Tibial nerve (tissue), 4 donors: ENCODE measurements at places on chromosomes 16 and 17. TPM values are rescaled to one million over a fixed set of nuclear protein-coding genes. Genes with fewer than 3 reads are reported as not detected.

GRCh38 chr16:70588565-70588964 is 57.8 kb upstream of the IL34 start:
- no peak for DNase-seq
- peaks cover 20% of the 10 kb centered on the region for H3K36me3 ChIP-seq
- H3K27me3 ChIP-seq, result no peaks in the 10 kb centered on the region
- no peak overlapping the region for H3K4me3 ChIP-seq

ABCA8 gene
- total RNA-seq, result 235 TPM

DNA sequence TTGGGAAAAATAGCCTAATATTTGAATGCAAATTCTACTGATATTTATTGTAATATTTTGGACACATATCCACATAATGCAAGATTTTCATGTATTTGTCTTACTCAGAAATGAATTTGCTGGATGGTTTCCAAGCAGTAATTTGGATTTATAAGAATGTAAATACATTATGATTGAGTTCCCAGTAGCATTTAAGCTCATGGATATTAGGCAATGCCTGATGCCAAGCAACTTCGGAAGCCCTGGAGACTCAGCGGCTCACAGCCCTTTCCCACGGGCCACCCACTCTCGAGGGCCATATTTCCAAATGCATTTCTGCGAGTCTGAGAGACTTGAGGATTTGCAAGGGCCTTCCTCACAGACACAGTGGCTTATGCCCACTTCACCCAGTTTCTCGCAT is 62.1 kb upstream of the MYOCD start:
- no peak overlapping the region for H3K4me3 ChIP-seq
- no peak overlapping the region for H3K27ac ChIP-seq
- H3K36me3 ChIP-seq, result no peaks in the 10 kb centered on the region
- DNase-seq, result no peak
- H3K27me3 ChIP-seq, result no peaks in the 10 kb centered on the region

SRR gene
- 13.8 TPM for total RNA-seq

DNA sequence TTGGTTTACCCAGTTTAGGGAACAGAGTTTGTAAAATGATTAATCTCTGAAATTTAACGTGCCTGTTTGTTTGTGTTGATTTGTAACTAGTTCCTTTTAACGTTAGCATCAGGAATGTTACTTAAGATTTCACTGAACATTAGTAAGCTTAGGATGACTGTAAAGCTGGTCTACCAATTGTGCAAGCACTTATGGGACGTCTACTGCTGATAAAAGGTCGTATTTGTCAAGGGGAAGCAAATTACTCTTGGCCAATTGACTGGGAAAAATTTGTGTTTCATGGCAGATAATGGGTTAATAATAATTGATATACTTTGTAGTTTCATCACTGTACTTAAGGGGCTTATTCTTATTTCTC is 11.8 kb downstream of the METTL9 start:
- DNase-seq, result no peak
- H3K4me3 ChIP-seq, result no peak overlapping the region
- peaks cover 69% of the 10 kb centered on the region for H3K4me1 ChIP-seq
- no peak overlapping the region for H3K27ac ChIP-seq
- no peaks in the 10 kb centered on the region for H3K27me3 ChIP-seq
- no peaks in the 10 kb centered on the region for H3K36me3 ChIP-seq

DNA sequence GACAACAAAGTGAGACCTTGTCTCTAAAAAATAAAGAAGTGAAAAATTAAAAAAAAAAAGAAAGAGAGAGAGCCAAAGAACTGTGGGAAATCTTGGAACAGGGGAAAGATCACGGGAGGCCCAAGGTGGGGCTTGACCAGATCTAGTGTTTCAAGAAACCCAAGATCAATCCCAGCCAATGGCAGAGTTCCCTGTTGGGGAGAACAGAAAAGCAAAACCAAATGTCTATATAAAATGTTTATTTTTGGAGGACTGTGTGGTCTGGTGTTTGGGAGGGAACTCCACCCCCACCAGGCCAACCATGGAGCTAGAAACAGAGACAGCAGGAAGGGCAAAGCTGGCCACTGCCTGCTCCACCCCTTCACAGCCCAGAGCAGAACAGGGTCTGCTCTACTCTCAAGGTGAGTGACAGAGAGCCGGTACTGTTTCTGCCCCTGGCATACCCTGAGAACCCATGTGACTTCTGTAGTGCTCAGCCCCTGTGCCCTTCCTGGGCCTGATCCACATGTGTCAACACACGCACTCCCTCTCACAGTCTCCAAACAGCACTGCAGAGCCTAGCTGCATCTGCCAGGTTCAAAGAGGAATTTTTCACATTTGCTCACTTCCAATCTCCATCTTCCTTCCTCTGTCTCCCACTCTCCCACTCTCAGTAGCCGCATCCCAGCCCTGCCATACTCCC is 3.7 kb downstream of the TMEM101 start:
- H3K27me3 ChIP-seq, result peaks cover 15% of the 10 kb centered on the region
- H3K27ac ChIP-seq, result no peak overlapping the region
- H3K4me1 ChIP-seq, result peaks cover 45% of the 10 kb centered on the region
- no peak for DNase-seq
- no peak overlapping the region for H3K4me3 ChIP-seq
- H3K36me3 ChIP-seq, result peaks cover 36% of the 10 kb centered on the region

CNTNAP1 gene
- 21.0 TPM for total RNA-seq

KRT9 gene
- total RNA-seq, result not detected

C16orf96 gene
- not detected for total RNA-seq

KRT12 gene
- not detected for total RNA-seq

OSGIN1 gene
- total RNA-seq, result 11.4 TPM

DNA sequence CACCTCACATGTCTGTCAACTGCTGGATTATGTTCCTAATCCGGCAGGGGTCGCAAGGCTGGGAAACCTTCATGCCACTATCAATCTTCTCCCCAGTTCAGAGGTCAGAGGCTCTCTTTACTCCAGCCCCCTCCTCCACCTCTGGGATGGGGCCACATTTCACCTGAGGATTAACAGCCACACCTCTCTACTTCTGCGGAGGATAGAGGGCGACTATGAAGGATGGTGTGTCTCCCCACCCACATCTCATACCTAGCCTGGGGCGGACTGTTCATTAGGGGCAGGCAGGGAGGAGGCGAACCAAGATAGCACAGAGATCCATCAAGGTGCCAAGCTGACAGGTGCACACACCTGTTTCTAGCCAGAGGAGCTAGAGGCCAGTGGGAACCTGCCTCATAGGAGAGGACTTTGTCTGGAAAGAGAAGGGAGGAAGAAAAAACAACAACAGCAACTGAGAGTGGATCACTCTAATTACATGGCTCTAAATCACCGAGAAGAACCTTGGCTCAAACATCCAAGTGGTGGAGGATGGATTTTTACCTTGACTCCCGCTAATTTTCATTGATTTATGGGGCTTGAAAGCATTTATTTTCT is 41.9 kb upstream of the SKAP1 start:
- no peak for DNase-seq
- H3K27me3 ChIP-seq, result peaks cover 24% of the 10 kb centered on the region
- no peak overlapping the region for H3K4me3 ChIP-seq

XAF1 gene
- 50.3 TPM for total RNA-seq

DNA sequence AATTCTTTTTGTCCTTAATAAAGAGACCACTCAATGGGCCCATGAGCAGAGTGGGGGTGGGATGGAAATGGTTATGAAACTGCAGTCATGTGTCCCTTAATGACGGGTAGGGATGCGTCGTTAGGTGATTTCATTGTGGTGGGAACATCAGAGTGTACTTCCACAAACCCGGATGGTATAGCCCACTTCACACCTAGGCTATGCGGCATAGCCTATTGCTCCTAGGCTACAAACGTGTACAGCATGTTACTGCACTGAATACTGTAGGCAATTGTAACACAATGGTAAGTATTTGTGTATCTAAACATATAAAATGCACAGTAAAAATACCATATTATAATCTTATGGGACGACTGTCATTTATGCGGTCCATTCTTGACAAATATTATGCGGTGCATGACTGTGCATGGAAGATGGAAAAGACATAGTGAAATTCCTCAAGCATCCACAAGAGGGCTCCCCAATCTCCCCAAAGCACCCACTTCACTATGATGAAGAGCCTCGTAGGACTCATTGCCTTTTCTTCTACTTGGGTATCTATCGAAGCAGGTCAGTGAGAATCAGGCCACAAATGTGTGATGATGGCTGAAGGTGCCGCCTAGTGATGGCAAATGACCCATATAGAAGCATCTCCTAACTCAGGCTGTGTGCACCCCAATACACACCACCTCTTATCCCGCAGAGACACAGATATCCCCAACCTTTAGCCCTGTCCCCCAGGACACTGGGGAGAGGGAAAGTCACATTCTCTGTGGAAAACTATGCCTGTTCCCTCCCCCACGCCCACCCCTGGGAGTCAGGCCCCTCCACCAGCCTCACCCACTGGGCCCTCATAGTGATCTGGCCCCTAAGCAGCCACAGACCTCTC is 43.5 kb downstream of the TBX21 start:
- no peaks in the 10 kb centered on the region for H3K4me1 ChIP-seq
- H3K36me3 ChIP-seq, result no peaks in the 10 kb centered on the region
- no peak overlapping the region for H3K4me3 ChIP-seq
- H3K27ac ChIP-seq, result no peak overlapping the region
- peaks cover 74% of the 10 kb centered on the region for H3K27me3 ChIP-seq
- DNase-seq, result no peak

MYH13 gene
- total RNA-seq, result not detected

- H3K27me3 ChIP-seq, result no peaks in the 10 kb centered on the region
- DNase-seq, result no peak
- peaks cover 9% of the 10 kb centered on the region for H3K4me1 ChIP-seq
- H3K27ac ChIP-seq, result no peak overlapping the region
- peak overlapping the region; percentile 27 for H3K4me3 ChIP-seq
These were observed 812 bp upstream of the MYOCD start for GRCh38 chr17:12664894-12665262.

DNA sequence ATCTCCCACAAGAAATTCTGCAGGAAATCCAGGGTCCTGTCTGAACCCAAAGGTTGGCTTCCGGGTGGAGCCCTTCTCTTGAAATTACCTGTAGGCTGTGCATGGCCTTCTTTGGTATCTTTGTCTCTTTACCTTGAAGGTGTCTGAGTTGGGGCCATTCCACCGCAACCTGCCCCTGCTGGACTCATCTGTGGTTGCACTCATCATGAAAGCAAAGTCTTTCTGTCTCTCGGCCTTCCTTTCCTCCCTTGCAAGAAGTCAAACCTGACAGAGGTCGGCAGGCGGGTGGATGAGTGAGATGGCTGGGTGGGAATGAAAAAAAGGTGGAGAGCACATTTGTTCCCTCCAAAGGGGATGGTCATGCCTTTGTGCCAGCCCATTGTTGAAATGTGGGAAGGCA is 25.1 kb downstream of the SALL1 start:
- no peak for DNase-seq
- no peak overlapping the region for H3K4me3 ChIP-seq
- no peaks in the 10 kb centered on the region for H3K4me1 ChIP-seq
- H3K27me3 ChIP-seq, result peaks cover 5% of the 10 kb centered on the region

GRCh38 chr17:78019367-78019975 is 61.0 kb downstream of the TNRC6C start:
- H3K27me3 ChIP-seq, result no peaks in the 10 kb centered on the region
- no peaks in the 10 kb centered on the region for H3K36me3 ChIP-seq
- H3K4me3 ChIP-seq, result no peak overlapping the region

DNA sequence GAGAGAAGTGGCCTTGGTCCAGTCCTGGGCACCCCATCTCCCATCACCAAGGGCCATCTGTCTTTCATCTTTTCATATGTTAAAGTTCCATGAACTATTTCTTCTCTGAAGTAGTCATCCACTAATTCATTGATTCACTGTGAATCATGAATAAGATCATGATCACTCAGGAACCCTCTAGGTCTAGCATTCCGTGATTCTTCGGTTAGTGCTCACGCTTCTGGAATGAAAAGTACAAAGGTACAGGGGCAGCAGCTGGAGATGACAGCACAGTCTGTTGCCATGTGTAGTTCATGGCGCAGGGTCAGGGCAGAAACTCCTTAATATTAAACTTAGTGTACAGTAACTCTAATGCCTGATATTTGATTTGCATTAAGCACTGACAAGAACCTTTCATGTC is 127.1 kb downstream of the CDH13 start:
- H3K4me1 ChIP-seq, result no peaks in the 10 kb centered on the region
- H3K27ac ChIP-seq, result no peak overlapping the region
- DNase-seq, result no peak
- no peak overlapping the region for H3K4me3 ChIP-seq
- no peaks in the 10 kb centered on the region for H3K36me3 ChIP-seq

DNA sequence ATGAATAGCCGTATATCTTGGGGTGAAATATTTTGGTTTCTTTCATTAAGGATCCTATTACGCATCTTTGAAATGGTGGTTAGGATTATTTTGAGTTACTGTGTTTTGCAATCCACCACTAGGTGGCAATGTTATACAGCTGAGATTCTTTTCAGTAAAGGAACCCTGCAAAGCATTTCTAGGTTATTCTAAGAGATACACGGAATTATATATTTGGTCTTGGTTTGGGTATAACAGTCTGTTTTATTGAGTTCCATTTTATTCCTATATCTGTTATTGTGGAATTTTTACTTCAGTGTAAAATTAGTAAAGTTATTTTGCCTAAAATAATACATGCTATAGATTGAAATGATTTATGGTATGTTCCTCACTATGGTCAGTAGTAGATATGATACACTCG is 62.9 kb upstream of the CPHXL start:
- no peaks in the 10 kb centered on the region for H3K4me1 ChIP-seq
- H3K27me3 ChIP-seq, result no peaks in the 10 kb centered on the region
- DNase-seq, result peak; percentile 41
- no peak overlapping the region for H3K4me3 ChIP-seq
- no peak overlapping the region for H3K27ac ChIP-seq

- no peaks in the 10 kb centered on the region for H3K27me3 ChIP-seq
- DNase-seq, result no peak
- no peaks in the 10 kb centered on the region for H3K36me3 ChIP-seq
- no peak overlapping the region for H3K4me3 ChIP-seq
- H3K27ac ChIP-seq, result no peak overlapping the region
These were observed 32.0 kb downstream of the SLC6A4 start for GRCh38 chr17:30203471-30203981.

PRDM7 gene
- not detected for total RNA-seq

- no peak for DNase-seq
- peaks cover 4% of the 10 kb centered on the region for H3K4me1 ChIP-seq
- no peaks in the 10 kb centered on the region for H3K27me3 ChIP-seq
- H3K4me3 ChIP-seq, result no peak overlapping the region
- H3K36me3 ChIP-seq, result no peaks in the 10 kb centered on the region
These were observed 85.0 kb downstream of the NOG start for GRCh38 chr17:56678249-56679114.

DNA sequence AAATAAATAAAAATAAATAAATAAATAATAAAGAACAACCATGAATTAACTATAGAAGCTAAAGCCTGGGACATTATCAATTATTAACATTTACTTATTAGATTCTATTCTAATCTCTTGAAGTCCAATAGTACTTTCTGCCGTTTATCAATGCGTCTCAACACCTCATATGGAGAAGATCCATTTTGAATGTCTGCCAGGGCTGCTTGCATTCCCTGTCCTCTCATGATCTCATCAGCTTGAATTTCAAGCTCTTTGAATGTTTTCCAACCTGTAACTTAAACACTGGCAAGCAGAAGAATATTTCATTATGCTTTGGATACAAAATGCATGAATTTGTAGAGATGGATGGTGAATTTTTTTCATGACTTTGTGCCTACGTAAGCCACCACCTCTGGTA is 191.9 kb upstream of the ANKFN1 start:
- H3K27ac ChIP-seq, result no peak overlapping the region
- H3K36me3 ChIP-seq, result no peaks in the 10 kb centered on the region
- no peaks in the 10 kb centered on the region for H3K27me3 ChIP-seq
- H3K4me1 ChIP-seq, result no peaks in the 10 kb centered on the region
- no peak for DNase-seq

GRCh38 chr17:13346996-13347762 is 254.6 kb downstream of the HS3ST3A1 start:
- DNase-seq, result no peak
- no peaks in the 10 kb centered on the region for H3K27me3 ChIP-seq
- no peak overlapping the region for H3K27ac ChIP-seq
- H3K4me1 ChIP-seq, result no peaks in the 10 kb centered on the region
